Epithelial cell of proximal tubule (primary cell): ENCODE measurements at places on chromosomes 5 and 9. TPM values are rescaled to one million over a fixed set of nuclear protein-coding genes. Genes with fewer than 3 reads are reported as not detected.

Gene FGFR4
- 50.0 and 54.6 TPM in 2 replicates for total RNA-seq

Gene ZNF618
- 3.9 and 5.6 TPM in 2 replicates for total RNA-seq

Gene C9orf153
- not detected in 2 replicates for total RNA-seq

Gene SOX30
- 0.23 TPM in 1 of 2 replicates, not detected in the other for total RNA-seq

Gene EIF4E1B
- total RNA-seq = not detected in 2 replicates

Gene EIF4EBP3
- 2.8 and 5.2 TPM in 2 replicates for total RNA-seq

Gene C9orf152
- total RNA-seq = not detected in 2 replicates

Gene BTNL8
- total RNA-seq = not detected in 2 replicates

Gene GDA
- total RNA-seq = 1.2 and 2.4 TPM in 2 replicates

Gene ZNF484
- total RNA-seq = 3.8 and 4.0 TPM in 2 replicates

Gene SLC6A3
- total RNA-seq = not detected in 2 replicates

Gene FOXD4L6
- total RNA-seq = not detected in 2 replicates

Gene ENTPD8
- not detected in 2 replicates for total RNA-seq

Gene STPG3
- total RNA-seq = not detected in 2 replicates

GRCh38 chr9:2267181-2267745 is 252.1 kb downstream of the SMARCA2 start:
- DNase-seq = no peak

DNA sequence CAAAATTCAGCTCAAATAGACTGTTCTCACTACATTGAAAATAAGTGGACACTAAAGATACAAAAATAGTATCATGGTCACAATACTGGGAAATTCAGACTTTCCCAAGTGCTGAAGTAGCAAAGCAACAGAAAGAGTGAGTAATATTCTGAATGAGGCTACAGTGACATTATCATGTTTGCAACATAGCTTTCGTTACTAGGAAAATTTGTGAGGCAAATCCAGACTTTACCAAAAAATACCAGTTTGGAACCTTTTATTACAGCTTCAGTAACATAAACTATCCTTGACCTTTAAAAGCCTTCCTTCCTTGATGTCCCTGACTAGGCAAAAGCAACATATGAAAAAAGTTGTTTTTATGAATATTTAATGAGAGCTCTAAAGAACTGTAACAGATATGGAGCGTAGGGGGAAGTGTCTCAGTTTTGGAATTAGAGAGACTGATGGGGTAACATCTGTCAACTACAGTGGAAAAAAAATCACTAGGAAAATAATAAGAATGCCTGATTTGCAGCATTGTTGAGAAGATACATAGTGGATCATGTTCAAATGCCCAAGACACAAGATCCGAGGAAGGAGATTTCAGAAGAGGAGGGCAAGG is 312.9 kb downstream of the ADGRV1 start:
- DNase-seq = no peak

DNA sequence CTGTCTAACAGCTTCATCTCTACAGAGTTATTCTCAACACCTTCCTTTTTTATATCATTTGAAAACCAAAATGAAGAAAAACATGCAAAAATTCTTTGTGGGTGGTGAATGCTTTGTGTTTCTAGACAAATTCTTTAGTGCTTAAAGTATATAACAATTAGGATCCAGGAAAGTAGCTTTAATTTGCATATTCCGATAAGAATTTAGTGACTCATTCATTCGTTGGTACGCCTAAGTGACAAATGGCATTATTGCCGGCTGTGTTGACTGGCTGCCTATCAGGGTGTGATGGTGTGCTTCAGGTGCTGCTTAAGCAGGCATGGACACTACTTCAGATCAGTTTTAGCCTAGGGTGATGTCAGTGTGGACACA is 35.2 kb downstream of the LMNB1 start:
- DNase-seq = no peak

GRCh38 chr9:3660936-3661335 is 135.1 kb upstream of the RFX3 start:
- DNase-seq = no peak

DNA sequence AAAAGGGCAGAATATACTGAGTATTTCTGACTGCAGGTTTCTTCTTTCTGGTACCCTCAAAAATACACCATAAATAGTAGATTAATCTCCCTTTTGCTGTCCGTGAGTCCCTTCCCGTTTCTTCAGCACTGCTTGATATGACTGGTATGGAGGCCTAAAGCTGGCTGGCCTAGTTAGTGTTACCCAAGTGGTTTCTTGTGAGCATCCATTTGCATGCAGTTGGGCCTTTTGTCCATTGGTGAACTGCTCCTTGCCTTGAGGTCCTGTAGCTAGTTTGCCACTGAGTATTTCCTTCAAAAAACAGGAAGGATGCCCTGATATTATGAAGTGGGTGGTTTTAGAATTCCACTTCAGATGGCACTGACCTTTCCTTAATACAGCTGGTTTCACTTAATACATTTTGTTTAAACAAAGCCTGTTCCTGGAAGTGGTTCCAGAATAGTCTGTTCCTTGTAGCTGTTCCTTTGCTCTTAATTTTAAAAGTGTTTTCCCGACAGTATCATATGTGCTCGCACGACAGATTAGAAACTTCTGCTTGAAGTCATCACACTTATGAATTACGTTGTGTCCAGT is 40.0 kb upstream of the ABL1 start:
- no peak for DNase-seq

DNA sequence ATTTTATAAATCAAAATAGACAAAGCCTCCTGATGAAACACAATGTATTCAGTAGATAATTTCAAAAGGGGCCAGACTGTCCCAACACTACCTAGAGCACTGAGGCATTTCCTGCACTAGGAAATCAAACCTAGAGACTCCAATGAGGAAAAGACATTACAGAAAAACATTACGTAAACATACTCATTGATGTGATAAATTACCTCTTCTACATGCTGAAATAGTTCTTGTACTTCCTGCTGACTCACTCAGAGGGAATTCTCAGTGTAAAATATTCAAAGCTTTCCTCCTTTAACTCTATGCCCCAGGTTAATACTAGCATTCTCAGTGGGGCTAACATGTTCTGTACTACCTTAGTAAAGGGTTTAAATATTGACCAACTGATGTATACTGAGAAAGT is 178.0 kb downstream of the ESM1 start:
- peak; percentile 96 for DNase-seq

DNA sequence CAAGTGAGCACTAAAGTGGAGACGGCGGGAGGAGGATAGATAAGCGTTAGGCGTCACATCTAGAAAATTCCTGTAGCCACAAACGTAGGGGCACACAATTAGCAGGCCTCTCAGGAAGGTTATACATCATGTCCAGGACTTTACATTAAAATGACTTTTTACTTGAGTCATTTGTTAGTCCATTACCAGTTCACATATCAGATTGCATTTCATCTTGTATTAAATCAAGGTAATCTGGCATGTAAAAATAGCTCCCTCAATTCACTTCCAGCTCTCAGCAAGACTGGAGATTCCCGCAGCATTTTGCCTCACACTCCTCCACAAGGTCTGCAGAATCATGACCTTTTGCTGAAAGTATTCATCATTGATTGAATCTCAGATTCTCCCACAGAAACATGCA is 118.8 kb downstream of the PRDM6 start:
- no peak for DNase-seq

GRCh38 chr9:118459913-118460312 is 755.7 kb downstream of the TLR4 start:
- no peak for DNase-seq

GRCh38 chr9:28770827-28771226 is 1197.5 kb upstream of the C9orf72 start:
- DNase-seq = no peak

DNA sequence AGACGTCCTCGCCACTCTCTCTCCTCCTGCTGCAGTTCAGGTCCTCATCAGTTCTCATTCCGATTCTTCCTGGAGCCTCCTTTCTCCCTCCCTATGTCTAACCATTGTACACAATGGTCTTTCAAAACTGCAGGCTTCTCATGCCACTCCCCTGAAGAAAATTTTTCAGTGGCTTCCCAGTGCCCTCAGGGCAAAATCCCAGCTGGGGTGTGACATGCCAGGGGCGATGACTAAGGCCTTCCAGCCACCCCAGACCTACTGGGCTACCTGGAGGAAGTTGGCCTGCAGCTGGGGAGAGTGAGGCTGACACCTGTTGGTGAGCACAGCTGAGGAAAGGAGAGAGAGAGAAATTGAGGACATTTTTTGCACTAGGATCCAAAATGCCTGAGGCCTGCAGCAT is 65.2 kb downstream of the SREK1 start:
- DNase-seq = no peak

DNA sequence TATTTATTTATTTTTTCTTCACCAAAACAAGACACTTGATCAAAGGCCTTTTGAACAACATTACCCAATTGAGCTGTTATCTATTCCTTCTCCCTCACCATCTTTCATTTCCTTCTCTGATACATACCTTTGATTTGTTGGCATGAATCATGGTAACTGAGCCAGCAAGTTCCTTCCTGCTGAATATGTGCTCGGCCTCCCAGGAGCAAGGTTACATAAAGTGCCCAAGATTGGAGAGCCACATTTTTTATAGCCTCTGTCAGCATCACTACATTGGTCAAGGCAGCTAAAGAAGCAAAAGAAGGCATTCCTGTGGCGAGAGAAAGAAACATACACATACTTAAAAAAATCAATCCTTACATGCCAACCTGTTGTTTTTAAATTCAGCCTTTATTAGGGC is 369.6 kb downstream of the CYLC2 start:
- DNase-seq = peak; percentile 57

- DNase-seq = no peak
Observed at GRCh38 chr9:35682520-35683315, 7.0 kb downstream of the TPM2 start.

DNA sequence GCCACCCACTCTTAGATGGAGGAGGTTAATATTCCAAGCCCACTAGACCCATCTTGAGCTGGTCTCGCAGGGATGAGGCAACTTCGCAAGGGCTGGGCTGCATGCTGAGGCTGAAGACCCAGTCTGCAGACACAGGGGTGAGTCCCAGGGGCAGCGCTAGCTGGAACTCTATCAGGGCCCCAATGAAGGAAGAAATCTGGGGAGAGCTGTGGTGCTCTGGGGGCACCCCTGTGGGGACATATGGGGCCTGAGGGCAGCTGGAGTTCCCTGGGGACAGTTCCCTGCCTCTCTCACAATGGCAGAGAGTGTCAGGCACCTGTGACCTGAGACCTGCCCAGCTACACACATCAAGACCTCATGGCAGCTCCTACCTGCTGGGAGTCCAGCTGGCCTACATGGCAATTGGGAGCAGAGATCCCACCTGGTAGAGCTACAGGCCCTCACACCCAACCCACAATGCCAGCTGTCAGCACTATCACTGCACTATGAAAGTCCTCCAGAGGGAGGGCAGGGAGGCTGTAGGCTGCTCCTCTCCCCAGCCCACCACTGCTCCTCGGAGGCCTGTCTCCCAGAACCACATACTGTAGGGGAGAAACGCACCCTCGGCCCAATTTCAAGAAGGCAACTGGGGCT is 202.2 kb downstream of the GABBR2 start:
- DNase-seq = no peak

GRCh38 chr9:2465921-2466460 is 155.6 kb upstream of the VLDLR start:
- DNase-seq = peak; percentile 82

GRCh38 chr5:138179277-138179857 is 455 bp downstream of the KIF20A start:
- no peak for DNase-seq

- no peak for DNase-seq
Observed at GRCh38 chr5:140696891-140697492, 3.3 kb upstream of the ZMAT2 start.

GRCh38 chr5:150112201-150113046 is 26.1 kb upstream of the CSF1R start:
- no peak for DNase-seq

GRCh38 chr5:18771097-18771610 is 1136.9 kb downstream of the TAF11L14 start:
- DNase-seq = no peak
